ACHN (cell line): ENCODE measurements at places on chromosomes 12 and 14.
A peak's percentile ranks its signal among the peaks of the same experiment; 100 is the strongest.

GRCh38 chr14:102333390-102333789 lies 13.8 kb downstream of the ZNF839 start:
- no peak for DNase-seq

- no peak for DNase-seq
Measured at GRCh38 chr14:91283666-91284065, 39.2 kb upstream of the GPR68 start.

DNA sequence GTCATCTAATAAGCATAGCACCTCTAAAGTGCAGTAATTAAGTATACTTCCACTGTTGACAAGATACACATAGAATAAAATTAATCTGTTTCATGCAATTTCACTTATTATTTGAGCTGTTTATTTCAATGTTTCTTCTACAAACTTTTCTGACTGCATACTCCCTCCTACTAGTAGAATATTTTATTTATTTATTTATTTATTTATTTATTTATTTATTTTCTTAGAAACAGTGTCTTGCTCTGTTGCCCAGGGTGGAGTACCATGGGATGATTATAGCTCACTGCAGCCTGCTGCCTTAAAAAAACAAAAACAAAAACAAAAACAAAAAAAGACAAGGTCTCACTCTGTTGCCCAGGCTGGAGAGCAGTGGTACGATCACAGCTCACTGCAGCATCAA lies 68.4 kb upstream of the KITLG start:
- no peak for DNase-seq

DNA sequence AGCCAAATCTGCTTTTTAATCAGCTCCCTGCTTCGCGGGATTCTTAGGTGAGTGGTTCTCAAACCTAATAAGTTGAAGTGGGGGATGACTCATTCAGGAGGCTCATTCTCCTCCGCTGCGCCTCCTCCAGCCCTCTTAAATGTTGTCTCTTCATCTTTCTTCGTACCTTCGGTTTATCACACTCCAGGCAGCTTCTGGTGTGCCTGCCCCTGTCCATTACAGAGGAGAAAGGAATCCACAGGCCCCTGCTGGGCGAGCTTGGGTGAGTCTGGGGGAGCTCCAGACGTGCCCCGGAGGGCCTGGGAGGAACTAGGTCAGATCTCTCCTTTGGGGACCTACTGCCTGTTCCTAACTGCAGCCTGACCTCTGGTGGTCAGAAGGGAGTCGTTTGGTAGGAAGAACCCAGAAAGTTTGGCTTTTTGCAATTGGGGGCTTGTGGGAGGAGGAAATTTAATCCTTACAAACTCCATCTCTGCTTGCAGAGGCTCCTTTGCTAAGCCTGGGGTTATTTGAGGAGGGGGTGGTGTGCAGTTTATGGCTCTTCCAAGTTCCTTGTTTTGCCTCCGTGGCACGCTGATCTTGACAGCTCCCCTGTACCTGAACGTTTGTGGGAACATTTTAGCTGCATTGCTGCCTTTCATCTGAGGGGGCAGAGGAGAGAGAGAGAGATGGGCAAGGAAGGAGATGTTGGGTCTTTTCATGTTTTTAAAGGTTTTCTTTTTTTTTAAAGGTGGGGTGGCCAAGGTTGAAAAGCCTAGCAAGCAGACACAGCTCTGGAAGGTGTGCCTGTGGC lies 84.1 kb upstream of the GNG2 start:
- peak; percentile 74 for DNase-seq

DNA sequence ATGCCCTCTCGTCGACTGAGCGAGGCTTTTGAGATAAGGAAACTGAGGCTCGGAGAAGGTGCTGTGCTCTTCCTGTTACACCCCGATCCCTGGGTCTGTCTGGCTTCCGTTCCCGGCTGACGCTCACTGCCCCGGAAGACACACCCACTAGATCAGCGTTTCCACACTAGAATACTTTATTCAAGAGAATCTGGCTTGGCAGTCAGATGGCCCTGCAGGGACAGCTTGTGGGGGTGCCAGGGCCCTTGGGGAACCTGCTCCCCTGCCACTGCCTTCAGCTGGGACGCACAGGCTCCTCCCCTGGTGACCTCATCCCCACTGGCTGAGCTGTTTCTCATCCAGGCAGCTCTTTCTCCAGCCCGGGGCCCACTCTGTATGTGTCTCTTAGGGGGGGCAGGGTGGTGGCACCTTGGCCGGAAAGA lies 13.7 kb downstream of the PGF start:
- DNase-seq, result peak; percentile 20

DNA sequence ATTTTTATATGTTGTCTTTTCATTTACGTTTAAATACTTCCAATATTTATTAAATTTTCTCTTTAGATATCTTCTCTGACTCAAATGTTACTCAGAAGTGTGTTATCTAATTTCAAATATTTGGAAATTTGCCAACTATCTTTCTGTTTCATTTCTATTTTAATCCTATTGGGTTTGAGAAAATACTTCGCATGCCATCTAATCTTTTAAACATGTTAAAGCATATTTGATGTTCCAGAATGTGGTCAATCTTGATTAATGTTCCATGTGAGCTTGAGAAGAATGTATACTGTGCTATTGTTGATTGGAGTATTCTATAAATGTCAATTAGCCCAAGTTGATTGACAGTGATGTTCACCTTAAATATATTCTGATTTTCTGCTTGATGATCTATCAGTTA lies 11.9 kb upstream of the DCN start:
- no peak for DNase-seq

DNA sequence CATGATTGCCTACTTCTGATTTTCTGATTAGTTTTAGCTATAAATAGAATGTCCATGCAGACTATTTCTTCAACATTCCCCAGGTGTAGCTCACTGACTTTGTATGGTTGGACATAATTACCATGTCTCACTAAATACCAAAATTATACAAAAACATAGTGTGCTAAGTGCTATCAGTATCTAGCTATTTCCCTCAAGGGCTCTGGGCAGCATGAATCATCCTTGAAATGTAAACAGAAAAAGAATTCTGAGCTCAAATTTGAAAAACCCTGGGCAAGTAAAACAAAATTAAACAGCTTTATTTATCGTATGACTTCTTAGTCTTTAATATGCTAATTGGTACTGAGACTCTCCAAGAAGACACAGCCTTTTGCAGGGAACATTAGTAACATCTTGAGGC lies 82.9 kb downstream of the SPATA7 start:
- DNase-seq, result no peak

DNA sequence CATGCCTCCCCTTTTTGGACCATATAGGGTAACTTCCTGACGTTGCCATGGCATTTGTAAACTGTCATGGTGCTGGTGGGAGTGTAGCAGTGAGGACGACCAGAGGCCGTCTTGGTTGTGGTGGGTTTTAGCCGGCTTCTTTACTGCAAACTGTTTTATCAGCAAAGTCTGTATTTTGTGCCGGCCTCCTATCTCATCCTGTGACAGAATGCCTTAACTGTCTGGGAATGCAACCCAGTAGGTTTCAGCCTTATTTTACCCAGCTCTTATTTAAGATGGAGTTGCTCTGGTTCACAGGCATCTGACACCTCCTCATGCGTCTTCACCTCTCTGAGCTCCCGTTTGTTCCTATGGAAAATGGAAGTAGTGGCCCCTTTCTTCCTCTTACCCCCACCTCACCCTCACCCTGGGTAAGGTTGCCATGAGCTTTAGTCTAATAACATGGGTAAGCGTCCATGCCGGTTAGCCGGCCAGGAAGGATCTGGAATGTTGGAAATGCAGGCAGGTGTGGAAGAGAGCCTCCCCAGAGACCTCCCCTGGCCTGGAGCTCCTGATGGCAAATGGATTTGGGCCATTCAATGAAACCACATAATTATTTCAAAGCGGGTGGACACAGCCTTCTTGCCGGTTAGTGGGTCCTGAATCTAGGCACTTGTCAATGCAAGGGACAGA lies 18.6 kb downstream of the HHIPL1 start:
- no peak for DNase-seq

- DNase-seq, result no peak
Measured at GRCh38 chr14:63496837-63497400, 46.3 kb downstream of the PPP2R5E start.

GRCh38 chr14:75167325-75167724 lies 9.1 kb downstream of the TMED10 start:
- no peak for DNase-seq

DNA sequence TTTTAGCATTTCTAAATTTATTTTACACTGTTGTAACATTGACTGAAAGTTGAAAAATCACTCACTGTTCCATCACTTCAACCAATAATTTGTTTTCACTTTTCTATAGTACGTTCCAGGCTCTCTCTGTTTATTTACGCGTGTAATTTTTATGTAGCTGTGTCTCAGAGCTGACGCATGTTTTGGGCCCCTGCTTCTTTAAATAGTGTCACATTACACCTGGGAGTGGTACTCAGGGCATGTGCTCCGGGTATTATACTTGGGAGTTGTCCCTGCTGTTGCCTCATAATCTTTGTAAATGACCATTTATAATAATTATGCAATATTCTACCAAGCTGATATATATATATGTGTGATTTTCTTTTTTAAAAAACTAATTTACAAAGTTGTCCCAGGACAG lies 132.8 kb upstream of the CPM start:
- no peak for DNase-seq

DNA sequence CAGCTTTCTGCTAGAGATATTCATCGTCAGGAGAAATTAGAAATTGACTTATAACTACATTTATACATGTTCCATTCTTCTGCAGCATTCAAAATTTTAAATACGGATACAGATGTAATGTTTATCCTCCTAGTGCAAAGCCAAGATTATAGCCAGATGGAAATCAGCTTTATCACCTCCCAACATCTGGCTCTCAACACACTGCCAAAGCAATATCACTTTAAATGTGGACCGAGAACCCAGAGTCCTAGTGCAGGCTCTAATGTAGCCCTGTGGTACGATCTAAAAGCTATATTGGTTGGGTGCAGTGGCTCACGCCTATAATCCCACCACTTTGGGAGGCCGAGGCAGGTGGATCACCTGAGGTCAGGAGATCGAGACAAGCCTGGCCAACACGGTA lies 6.5 kb downstream of the MLH3 start:
- DNase-seq, result no peak

DNA sequence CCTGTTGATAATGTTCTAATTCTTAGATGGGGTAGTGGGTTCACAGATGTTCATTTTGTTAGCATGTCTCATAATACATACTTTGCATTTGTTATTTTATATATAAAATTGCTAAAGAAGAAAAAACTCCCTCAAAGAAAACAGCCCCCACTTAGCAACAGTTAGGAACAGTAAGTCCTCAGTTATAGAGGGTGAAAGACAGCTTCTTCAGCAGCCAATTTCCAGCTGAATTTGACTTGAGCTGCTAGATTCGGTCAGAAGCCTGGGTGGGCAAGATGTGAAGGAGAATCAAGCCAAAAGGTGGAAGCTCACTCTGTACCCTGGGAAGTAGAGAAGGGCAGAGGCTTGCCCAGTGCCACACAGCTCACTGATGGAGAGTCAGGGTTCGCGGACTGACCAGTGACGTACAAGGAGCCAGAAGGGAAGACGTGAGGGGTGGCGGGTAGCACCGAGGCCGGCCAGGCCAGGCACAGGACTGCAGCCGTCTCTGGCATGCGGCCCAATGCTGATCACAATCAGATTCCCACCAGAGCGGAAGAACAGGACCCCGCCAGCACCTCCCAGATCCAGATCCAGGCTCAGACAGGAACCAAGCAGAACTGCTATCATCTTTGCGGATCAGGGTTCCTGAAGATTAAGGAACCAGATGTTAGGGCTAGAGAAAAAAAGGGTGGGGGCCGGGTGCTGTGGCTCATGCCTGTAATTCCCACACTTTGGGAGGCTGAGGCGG lies 30.4 kb upstream of the VWF start:
- no peak for DNase-seq

GRCh38 chr12:42790761-42791151 lies 201.2 kb upstream of the PRICKLE1 start:
- peak; percentile 99 for DNase-seq

- peak; percentile 27 for DNase-seq
Measured at GRCh38 chr12:30989754-30990153, 63.2 kb downstream of the TSPAN11 start.

DNA sequence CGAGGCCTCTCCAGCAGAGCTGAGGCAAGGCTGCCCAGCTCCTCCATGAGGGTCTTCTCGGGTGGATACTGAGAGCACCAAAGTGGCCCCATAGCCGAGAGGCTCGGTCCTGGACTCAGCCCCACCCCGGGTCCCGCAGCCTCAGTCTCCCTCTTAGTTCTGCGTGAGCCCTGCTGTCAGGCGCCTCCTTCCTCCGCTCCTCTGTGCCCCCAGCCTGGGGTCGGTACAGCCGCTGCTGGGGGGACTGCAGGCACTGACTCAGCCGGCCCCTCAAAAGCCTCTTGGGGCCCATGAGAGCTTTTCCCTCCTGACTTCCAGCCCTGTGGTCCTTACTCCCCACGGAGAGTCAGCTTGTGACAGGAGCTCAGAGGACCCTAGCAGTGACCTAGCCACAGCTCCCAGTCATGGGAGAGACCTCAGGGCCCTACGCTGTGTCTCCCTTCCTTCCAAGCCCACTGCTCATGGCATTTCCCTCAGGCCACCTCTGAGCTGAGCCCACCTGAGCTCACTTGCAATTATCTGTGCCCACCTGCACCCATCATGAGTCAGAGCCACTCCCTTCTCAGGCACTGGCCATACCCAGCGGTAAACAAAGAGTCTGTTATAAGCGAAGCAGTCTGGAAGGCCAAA lies 295.0 kb upstream of the RTL1 start:
- DNase-seq, result no peak

DNA sequence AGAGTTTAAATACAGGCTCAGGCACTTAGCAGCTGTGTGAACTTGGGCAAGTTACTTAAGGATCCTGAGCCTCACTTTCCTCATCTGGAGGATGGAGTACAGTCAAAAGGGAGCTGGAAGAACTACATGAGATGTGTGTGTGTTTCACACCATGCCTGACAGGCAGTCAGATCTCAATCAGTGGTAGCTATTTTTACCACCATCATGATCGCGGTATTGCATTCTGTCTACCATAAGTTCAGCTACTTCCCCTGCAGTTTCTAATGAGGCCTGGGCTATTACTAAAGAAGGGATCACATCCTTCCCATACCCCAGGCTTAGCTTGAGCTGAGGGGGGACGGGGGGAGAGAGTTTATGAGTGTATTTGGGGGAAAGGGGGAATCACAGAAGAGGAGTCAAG lies 7.0 kb downstream of the AQP6 start:
- DNase-seq, result no peak

DNA sequence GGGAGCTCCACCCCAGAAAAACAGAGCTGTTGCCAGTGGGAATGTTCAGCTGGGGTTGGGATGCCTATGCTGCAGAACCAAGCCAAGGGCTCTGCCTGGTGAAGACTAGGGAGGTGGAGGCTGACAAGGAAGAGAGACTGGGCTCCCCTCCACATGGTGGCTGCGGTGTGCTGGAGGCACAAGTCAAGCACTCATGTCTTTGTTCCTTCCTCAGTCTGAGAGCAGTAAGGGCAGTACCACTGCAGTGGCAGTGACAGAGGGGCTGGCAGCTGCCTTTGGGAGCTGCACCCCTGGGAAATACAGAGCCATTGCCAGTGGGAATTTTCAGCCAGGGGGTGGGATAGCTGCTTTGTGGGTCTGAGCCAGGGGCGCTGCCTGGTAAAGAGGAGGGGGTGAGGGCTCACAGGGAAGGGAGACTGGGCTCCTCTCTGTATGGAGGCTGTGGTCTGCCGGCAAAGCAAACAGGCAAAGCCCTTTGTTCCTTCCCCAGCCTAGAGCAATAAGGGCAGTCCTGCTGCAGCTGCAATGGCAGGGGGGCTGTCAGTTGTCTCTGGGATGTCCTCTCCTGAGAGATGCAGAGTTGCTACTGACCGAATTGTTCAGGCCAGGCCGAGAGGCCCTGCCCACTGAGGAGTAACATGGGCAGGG lies 255.9 kb downstream of the RAD51B start:
- DNase-seq, result no peak

- peak; percentile 51 for DNase-seq
Measured at GRCh38 chr14:30610787-30611343, 11.3 kb upstream of the SCFD1 start.
